Fibroblast of the conjunctiva (primary cell): ENCODE measurements at places on chromosomes 3 and 15.

GRCh38 chr15:77568014-77568972, 64.4 kb downstream of the LINGO1 start:
- no peak for DNase-seq

DNA sequence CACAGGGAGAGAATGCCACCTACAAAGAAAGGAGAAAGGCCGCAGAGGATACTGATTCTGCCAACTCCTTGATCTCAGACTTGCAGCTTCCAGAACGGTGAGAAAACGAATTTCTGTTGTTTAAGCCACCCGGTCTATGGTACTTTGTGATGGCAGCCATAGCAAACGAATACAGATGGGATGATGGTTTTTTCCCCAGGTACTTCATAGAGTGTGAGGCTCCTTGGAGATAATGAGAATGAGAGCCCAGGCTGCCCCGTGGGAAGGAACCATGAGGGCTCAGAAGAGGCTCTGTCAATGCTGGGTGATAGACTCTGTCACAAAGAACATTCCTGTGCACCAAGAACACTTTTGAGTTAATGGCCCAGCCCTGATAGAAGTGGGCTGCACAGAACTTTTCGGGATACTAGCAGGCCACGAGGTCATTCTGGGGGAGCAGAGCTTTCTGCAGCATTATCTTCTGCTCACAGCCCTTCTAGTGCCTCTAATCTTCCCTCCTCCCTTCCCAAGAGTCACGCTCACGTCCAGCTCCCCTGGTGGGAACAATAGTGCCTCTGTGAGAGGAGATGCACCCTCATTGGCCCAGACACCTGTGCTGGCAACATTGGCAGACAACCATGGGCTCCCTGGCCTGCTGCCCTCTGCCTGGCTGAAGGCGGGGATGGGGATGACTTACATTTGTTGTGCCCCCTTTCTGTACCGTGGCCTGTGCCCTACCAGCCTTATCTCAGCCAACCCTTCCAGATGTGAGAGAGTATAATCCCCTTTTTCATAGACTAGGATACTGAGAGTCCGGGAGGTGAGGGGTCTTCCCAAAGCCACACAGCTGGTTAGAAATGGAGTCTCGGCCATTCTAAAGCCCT, 5.2 kb upstream of the RLBP1 start:
- no peak for DNase-seq

GRCh38 chr3:190721330-190721729, 141.2 kb downstream of the GMNC start:
- DNase-seq = no peak

GRCh38 chr3:120153294-120153693, 59.0 kb upstream of the GSK3B start:
- DNase-seq = peak; percentile 29

DNA sequence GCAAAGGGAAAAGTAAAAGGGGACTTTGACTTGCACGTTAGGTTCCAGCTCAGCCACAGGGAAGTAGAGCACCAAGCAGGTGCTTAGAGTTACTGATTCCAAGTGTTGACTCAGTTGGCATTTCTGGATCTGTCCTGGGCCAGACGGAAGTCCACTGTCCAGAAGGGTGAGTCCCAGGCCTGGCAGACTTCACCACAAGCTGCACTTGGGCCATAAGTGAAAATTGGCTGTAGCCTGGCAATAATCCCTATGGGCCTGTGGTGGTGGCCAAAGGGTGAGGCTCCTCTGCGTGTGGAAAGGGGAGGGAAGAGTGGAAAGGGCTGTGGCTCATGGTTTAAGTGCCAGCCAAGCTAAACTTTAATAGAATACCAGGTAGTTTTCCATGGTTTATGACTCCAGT, 121.5 kb downstream of the DTWD1 start:
- no peak for DNase-seq

- no peak for DNase-seq
Observed at GRCh38 chr15:59399465-59400102, 26.9 kb upstream of the MYO1E start.

DNA sequence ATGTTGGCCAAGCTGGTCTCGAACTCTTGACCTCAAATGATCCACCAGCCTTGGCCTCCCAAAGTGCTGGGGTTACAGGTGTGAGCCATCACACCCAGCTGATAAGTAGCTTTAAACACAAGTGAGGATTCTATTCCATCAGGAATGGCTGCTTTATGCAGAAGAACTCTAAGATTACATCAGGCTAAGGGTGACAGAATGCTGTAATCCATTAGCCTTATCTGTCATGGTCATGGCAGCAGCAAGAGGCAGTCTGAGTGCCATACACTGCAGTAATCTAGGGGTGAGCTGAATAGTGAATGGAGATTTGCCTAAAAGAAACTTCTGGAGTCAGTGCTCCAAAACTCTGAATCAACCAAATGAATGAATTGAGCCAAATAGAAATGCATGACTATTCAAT, 39.6 kb downstream of the LIPC start:
- DNase-seq = no peak

DNA sequence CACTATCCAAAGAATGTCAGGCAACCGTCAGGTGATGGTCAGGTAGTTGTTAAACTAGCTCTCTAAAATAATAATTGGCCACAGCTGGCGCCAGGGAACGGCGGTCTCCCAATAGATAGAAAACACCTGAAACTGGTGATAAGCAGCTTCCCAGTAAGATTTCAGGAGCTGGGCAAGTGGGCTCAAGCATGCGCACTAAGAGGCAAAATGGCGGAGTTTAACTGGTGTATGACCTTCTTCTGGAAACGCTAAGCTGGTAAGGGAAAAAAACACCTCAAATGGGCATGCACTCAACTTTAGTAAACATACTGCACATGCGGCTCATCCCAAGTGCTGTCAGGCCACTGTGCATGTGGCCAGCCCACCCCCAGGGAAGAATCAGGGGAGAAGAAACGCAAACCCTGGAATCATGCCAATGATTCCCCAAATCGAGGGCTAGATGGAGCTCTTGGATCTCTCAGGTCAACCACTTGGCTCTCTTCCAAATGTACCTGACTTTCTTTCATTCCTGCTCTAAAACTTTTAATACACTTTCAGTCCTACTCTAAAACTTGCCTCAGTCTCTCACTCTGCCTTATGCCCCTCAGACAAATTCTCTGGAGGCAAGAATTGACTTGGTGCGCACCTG, 195.0 kb downstream of the ZNF621 start:
- DNase-seq = no peak

GRCh38 chr3:11371747-11372146, 99.5 kb downstream of the ATG7 start:
- no peak for DNase-seq

GRCh38 chr3:188581792-188582191, 427.8 kb downstream of the LPP start:
- DNase-seq = no peak

DNA sequence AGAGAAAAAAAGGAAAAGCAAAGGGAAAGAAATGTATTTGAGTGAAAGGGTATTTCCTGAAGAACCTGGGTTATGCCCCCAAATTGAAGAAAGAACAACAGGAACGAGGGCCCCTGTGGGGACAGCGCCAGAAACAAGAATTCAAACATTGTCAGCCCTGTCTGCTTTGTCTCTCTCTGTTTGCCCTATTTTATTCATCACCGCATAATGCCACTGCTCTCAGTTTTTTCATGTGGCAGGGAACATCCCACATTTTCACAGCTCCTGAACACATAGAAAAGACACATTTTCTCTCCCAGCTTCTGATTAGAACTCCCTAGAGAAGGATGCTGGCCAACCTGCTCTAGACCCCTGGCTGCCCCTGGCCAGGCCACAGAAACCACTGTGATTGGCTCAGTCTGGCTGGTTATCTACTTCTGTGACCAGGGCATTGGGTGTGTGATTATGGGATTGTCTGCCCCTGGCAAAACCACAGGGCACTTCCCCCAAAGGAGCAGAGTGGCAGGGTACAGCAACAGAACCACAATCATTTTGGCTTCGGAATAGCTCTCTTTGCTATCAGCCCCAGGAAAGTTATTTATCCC, 31.3 kb upstream of the CCDC54 start:
- DNase-seq = no peak

GRCh38 chr15:82572986-82573385, 32.7 kb upstream of the RPS17 start:
- DNase-seq = no peak

DNA sequence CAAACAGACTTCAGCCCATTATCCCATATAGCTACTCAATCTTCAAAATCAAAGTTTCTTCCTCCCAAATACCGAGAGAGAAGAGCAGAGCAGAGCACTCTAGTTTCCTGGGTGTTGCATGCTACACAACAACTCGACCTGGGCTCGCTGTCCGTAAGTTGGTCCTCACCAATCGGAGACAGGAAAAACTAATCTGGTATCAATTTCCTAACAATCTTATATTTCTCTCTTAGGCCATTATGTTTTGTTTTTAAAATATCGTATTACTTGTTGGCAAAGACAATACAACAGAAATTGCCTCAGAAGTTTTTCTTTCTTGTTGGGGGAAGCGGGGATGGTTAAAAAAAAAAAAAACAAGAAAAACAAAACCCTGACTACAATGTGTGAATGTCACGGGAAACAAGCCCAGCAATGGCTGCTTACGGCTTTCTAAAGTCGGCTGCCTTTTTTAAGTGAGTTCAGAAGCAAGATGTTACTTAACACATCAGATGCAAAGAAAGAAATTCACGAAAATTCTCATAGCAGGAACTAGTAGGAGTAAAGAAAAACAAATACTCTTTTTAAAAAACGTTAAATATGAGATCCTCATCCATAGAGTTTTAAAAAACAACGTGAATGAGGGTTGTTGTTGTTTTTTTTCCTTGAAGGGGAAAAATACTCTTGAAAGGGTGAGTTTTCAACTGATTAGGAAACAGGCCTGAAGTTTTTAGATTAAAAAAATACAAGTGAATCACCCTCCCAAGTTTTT, 1.9 kb downstream of the VGLL4 start:
- DNase-seq = peak; percentile 81

DNA sequence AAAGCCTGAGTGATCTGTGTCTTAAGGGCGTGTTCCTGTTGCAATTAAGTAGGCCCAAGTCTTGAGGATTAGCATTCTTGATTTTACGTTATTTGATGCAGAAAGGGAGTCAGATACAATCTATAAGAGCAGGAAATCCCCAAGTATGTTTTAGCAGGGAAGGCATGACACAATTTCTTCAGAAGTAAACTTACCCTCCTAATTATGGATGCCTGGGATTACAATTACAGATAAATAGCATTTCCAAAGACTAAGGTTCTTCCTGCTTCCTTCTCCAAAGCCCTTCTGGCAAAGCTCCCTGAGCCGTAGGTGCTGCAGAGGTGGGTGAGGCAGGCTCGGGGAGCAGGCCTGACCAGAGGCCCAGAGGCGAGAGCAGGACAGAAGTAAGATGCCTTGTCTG, 34.9 kb upstream of the ST6GAL1 start:
- DNase-seq = no peak

DNA sequence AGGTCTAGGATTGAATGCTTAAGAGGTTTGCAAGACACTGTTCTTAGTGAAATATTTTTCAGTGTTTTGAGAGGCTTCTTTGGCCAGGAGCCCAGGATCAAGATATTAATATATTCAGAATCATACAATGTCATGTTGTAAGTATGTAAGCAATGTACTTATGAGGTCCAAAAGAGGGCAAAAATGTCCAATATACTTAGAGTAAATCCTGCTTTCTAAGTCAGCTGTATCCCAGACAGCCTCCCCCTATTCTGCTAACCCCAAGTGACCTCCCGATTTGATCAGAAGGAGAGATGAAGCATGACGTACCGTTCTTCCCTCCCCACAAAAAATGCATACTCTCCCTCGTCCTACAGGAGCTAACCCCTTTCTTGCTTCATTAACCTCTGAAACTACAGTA, 70.9 kb downstream of the CHAC1 start:
- DNase-seq = peak; percentile 70

DNA sequence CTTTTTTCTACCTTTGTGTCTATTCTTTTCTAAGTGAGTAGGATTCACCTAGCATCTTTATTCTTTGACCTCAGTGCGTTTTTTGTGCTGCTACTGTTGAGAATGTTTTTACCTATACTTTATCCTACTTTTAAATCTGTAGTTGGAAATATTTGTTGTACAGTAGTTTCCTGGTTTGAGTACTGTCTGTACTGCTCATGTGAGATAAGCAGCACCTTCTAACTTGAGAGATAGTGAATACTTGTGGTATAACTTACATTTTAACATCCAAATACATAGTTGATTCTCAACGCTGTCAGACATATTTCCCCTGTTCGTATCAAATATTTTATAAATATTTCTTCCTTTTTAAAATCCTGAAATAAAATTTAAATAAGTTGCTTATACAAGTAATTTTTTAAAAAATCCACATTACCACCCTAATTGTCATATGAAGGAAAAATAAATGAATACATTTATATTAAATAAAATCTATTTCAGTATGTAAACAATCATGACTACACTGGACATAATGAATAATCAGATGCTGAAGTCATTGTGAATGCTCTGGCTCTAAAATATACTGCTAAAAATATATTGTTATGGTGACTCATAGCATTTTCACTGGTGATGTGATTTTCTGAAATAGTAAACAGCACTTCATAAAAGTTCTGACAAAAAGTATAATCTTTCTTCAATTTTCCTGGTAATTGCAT, 17.4 kb downstream of the ATP11B start:
- no peak for DNase-seq

DNA sequence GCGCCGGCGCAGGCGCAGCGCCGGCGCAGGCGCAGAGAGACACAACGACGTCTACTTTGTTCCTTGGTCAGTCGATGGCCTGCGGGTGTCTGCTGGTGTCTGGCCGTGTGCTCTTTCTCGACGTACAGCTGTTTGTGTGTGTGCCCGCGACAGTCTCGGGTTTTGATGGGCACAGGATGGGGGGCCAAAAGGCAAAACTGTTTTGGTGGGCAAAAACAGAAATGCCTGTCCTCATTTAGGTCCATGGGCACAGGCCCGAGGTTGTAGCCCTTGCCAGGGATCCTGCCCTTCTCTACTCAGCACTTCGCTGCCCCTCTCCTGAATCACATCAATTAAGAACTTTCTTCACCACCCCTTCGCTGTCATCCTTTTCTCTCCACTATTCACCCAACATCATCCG, 184.8 kb upstream of the CHL1 start:
- peak; percentile 23 for DNase-seq

GRCh38 chr3:16050641-16051467, 123.6 kb upstream of the GALNT15 start:
- no peak for DNase-seq

DNA sequence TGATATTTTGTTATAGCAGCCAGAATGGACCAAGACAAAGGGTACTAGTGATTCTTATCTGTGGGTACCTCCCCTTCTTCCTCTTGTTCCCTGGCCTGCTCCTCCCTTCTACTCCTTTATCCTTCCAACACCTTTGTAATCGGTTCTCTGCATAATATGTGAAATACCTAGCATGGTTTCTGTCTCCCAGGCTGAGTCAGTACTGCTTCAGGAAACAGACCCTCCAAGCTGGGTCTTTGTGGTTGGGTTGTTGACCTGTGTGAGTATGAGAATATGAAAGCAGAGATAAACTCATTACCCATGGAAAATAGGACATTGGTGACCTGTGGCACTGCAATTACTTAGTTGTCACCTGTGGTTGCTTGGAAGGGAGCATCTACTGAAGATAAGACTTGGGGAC, 69.3 kb upstream of the KLF13 start:
- no peak for DNase-seq

GRCh38 chr15:80639168-80639555, 55.9 kb upstream of the ABHD17C start:
- DNase-seq = no peak

- DNase-seq = no peak
Observed at GRCh38 chr3:59914251-59914650, 864.4 kb upstream of the CFAP20DC start.
